Ammon's horn (tissue), 1 donor: ENCODE measurements at places on chromosomes 3 and 15.

- no peak for DNase-seq
Observed at GRCh38 chr15:95446854-95447253, 883.6 kb upstream of the NR2F2 start.

DNA sequence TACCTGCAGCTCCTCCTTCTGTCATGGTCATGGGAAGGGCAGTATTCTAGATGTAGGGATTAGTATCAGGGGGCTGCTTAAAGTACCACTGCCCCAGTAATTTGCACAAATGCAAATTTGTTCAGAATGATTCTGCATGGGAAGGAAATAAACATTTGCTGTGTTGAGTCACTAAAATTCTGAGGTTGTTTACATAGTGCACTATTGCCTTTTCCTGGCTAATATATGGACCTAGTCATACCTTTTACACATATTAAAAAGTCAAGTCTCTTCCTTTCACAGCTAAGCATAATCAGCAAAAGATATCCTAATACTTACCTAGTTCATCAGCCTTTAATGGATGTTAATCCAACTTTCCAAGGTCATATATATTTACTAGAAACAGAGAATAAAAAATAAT lies 746.4 kb upstream of the NR2F2 start:
- DNase-seq, result no peak

DNA sequence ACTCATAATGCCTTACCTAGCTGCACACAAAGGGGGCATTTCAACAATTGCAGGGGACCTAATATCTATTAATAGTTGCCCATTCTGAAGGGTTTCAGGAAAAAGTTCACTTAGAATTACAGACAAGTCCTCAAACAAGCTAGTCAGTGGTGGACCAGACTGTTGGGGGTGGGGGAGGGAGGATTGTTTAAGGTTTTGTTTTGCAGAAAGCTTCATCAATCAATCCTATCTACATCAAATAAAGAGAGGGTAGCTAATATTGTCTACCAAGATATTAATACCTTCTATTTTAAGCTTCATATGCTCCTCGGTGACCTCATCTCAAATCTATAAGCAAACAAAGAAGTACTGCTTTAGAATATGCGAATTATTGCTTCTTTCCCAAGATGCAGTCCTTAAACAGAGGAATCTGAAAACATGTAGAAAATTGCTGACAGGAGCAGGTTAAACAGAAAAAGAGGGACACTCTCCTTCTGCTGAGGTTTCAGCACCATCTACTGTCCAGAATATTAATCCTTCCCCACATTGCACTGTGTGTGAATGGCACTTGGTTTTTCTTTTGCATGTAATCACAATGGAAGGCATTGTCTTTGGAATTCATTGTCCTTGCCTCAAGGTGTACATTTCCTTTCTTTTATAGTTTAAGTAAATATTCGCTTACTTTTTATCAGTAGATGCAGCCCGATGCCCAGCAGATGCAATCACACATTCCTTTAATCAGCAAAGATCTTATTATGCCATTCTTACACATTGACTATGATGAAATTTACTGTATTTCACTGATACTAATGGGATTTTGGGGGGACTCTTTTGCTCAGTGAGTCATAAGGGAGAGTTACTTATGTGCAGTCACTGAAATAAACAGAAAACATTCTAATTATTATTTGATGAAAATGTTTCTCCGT lies 94.7 kb downstream of the IL5RA start:
- DNase-seq, result peak; percentile 78

GRCh38 chr3:115549071-115549470 lies 74.2 kb upstream of the GAP43 start:
- DNase-seq, result no peak

GRCh38 chr3:53772562-53772961 lies 73.7 kb downstream of the CHDH start:
- DNase-seq, result no peak

- DNase-seq, result no peak
Observed at GRCh38 chr3:156160647-156161046, 40.3 kb downstream of the KCNAB1 start.

GRCh38 chr3:156120528-156121251 lies at the start of gene KCNAB1:
Gene KCNAB1 (plus strand): TSS chr3:156120578.
- DNase-seq, result no peak

DNA sequence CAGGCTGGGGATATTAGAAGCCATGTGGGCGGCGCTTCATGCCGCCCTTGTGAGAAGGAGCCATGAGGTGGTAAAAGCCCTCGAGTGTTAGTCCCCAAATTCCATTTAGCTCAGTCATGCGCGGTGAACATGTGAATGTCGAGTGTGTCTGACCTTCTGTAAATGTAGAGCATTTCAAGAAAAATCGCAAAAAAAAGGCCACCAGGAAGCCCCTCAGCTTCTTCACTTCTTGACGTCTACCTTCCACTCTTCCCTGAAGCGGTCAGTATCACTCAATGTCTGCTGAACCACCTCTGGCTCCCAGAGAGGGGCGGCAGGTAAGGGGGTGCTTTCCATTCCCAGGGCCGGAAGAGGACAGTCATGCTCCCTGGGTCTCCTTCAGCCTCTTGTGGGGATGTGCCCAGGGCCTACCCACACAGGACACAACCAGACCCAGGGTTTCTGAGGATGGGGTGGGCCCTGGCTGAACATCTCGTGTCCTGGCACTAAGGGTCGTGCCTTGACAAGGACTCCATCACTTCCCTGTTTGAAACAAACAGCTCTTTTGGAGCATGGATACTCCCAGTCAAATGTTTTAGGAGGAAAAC lies 274.9 kb downstream of the FAM43A start:
- no peak for DNase-seq

DNA sequence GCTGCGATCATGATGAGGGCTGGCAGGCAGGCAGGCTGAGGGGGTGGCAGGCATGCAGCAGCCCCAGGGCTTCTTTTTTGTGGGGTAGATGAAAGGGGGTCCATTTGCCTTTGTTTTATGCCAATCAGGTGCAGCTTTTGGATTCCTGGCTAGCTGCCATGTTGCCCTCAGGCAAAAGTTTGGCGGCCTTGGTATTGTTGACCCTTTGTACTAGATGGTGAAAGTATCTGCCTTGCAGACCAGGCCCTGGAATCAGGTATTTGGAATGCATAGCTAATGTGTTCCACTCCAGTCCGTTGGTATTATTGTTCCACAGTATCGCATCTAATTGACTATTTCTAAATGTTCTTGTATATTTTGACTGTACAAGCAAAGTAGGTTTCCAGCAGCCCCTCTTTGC lies 35.0 kb downstream of the EEFSEC start:
- no peak for DNase-seq

- no peak for DNase-seq
Observed at GRCh38 chr15:81728726-81729125, 317.1 kb downstream of the MEX3B start.

DNA sequence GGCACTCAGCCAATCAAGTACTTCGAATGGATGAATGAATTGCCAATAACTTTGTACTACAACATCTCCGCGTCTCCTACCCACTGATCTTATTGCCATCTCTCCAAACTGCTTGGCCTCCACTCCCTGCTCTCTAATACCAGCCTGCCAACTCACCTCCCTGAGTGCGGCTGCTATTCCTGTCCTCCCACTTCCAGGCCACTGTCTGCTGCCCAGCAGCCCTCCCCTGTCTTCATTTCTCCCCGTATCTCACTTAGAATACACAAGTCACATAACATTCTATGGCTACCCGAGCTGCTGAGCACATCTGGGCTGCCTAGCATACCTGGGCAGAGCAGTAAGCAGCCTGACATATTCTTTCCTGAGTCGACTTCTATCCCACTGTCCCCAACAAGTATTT lies 149.9 kb upstream of the LRTM1 start:
- DNase-seq, result no peak

- DNase-seq, result no peak
Observed at GRCh38 chr3:188775412-188775811, 396.4 kb upstream of the TPRG1 start.

DNA sequence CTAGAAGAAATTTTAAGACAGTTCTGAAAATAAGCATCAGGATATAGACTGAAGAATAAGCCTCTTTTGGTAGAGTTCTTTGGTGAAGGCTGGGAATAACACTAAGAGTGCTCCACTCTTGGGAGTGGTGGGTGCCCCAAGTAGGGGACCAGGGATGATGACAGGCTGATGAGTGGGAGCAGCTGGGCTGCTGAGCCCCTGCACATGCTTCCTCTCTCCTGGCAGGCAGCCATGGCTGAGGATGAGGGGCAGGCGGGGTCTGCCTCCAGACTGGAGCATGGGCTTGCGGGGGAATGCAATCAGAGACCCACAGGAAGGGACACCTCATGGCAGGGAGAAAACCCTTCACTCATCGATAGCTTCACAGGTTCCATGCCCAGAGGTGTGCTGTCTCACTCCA lies 72.6 kb upstream of the RORA start:
- no peak for DNase-seq
